ENCODE measurements at places on chromosomes 12 and 14.

DNA sequence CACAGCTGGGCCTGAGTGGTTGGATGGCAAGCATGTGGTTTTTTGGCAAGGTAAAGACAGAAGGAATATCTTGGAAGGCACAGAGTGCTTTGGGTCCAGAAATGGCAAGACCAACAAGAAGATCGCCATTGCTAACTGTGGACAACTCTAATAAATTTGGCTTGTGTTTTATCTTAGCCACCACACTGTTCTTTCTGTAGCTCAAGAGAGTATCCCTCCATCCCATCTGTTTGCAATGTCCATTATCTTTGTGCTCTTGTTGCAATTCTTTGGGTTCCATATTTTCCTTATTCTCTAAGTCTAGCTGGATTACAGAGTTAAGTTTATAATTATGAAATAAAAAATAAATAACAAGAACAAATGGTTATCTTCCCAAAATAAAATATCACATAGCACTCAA is 6.7 kb upstream of the DAAM1 start:
- DNase-seq, result no peak

DNA sequence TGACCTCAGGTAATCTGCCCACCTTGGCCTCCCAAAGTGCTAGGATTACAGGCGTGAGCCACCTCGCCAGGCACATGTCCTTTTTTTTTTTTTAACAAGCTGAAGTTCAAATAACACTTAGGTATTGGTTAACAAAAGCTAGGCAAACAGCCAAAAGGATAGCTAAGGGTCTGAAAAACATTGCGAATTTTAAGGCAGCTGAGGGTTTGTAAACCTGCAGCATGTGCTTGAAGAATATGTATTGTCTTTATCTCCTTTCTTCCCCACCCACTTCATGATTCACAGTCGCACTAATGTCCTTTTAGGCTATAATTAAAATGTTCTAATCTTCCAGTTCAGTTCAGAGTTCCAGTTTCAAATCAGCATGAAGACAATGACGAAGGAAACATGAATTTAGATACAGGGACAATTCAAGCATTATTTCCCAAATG is 30.1 kb upstream of the CERS5 start:
- no peak for DNase-seq

DNA sequence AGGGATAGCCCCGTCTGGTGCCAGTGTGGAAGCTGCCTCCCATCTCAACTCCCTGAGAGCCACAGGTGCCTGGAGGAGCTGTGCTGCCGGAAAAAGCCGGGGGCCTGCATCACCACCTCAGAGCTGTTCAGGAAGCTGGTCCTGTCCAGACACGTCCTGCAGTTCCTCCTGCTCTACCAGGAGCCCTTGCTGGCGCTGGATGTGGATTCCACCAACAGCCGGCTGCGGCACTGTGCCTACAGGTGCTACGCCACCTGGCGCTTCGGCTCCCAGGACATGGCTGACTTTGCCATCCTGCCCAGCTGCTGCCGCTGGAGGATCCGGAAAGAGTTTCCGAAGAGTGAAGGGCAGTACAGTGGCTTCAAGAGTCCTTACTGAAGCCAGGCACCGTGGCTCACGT is 25.5 kb upstream of the P2RX4 start:
- no peak for DNase-seq

- DNase-seq, result no peak
Observed at GRCh38 chr12:26564391-26564790, 268.6 kb downstream of the ITPR2 start.

- no peak for DNase-seq
Observed at GRCh38 chr14:51298895-51299294, 58.8 kb downstream of the TMX1 start.

GRCh38 chr12:86158956-86159355 is 97.2 kb downstream of the MGAT4C start:
- DNase-seq, result no peak

- DNase-seq, result no peak
Observed at GRCh38 chr14:21015312-21015711, 9.5 kb downstream of the NDRG2 start.

DNA sequence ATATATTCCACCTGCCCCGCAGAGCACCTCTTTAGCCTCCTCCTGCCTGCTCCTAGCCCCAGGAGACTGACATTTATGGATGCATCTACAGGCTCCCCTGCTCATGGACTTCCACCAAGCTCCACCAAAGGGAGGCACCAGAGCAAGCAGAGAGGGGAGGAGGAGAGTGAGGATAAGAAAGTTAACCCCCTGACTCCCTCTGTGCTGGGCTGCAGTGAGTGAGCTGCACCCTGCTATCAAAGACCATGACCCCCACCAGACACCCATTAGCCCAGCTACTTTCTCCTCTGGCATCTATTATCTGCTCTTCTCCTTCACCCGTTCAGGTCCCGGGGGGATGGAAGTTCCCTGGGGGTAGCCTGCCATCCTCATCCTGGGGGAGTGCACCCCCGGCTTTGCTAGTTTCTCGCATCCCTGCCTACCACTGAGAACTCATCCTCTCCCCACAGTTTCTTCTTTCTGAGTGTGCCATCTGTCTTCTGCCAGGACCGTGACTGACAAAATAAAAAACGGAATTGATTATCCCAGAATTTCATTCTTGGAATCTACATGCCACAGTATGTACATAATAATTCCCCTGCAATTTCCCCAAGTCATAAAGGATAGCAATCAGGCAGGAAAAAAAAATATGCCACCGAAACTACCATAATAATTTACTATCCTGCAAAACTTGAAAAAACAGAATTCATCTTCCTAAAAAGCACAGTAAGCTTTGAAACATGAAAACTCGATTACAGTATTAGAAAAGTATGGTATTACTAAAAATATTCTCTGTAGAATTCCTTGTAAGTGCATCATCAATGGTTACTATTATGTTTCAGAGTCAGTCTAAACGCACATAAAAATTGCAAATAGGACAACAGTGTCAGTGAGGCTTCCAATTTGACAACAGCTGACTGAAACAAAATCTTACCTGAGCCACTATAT is 45.2 kb downstream of the FOXN3 start:
- DNase-seq, result no peak

GRCh38 chr12:52398176-52398575 is 8.0 kb downstream of the KRT82 start:
- DNase-seq, result no peak

DNA sequence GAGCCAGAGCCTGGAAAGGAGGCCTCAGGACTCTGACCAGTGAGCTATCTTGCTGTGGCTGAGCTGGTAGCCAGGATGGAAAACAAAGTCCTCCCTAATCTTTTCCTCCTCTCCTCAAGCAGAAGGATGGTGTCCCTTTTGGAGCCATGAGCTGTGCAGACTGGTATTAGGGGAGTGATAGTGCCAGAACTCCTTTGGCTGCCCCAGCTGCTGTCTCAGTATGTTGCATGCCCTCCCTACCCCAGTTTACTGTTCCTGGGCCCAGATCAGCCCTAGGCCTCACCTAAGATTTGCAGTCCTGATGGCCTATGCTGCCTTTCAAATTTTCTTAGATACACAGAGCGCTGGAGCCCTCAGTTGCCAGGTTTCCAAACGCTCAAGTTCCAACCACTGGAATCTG is 150.3 kb upstream of the ALG10B start:
- no peak for DNase-seq

DNA sequence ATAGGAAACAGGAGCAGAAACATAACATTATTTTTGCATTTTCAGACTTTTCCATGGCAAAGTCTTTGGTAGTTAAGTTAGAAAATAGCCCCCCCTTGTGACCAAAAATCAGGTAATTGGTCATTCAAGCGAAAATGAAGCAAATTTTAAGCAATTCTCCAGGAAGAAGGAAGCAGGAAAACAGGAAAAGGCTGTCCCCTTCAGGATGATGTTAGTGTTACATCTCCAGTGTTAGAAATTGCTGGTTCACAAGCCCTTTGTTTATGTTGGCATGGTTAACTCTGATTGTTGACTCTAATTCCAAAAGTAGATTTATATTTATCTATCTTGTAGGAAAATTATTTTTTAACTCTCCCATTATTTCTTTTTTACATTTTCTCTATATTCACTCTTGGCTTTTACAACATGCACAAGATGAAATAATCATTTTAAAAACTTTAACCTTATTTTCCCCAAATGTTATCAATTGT is 18.8 kb upstream of the GAS2L3 start:
- no peak for DNase-seq

DNA sequence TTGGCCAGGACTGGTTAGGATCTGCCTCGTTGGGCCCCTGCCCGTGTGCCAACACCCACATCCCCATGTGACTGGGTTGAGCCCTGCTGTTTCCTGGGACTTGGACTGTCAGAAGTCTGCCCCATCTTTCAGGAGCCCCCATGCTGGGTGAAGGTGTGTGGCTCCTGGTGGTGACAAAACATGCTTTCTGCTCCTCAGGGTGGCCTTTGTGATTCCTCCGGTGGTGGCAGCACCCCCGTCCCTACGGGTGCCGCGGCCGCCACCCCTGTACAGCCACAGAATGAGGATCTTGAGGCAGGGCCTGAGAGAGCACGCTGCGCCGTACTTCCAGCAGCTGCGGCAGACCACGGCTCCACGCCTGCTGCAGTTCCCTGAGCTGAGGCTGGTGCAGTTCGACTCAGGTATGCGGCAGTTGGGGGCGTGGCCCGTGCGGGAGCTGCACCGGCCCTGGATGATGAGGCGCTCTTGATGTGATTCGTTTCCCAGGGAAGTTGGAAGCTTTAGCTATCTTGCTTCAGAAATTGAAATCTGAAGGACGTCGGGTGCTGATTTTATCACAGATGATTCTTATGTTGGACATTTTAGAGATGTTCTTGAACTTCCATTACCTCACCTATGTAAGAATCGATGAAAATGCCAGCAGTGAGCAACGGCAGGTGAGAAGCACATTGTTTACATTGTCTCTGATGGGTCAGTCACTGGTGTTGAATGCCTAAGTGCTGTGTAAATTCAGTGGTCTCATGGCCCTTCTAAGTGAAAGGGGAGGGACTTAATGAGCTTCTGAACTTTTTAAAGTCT is 80.0 kb downstream of the EP400 start:
- no peak for DNase-seq

- DNase-seq, result no peak
Observed at GRCh38 chr12:114735680-114736374, 51.9 kb upstream of the TBX3 start.

DNA sequence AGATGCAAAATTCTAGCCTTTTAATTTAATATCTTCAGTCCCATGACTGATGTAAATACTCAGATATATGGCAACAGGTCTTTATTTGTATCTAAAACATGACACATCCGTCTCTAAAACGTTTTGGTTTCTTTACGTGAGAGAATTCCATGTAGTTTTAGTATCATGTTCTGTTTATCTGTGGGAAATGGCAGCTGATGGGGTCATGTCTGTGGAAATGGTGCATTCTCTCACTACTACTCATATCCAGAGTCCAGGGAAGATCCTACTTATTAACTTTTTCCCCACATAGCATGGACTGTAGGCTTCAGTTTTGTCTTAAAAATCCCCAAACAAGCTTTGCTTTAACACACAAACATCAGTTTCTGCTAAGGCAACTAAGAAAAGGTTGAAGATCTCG is 53.8 kb downstream of the SPTLC2 start:
- no peak for DNase-seq

- no peak for DNase-seq
Observed at GRCh38 chr14:33357225-33358010, 418.7 kb downstream of the NPAS3 start.

DNA sequence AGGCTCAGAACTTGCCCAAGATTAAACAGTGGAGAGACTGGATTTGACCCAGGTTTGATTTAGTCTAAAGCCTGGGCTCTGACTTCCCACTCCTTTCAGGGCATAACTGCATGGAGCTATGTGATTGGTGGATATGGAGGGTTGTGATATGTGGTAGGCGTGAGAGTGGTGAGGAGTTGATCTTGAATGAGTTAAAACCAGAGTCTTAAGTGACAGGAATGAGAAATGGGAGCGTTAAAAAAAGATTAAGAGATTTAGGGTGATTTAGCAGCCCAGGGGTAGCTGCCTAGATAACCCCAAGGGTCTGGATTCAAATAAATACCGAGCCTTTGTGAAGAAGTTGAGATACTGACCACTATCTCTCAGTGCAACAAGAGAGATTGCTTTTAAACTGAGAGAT is 8.4 kb downstream of the SYNDIG1L start:
- DNase-seq, result no peak

DNA sequence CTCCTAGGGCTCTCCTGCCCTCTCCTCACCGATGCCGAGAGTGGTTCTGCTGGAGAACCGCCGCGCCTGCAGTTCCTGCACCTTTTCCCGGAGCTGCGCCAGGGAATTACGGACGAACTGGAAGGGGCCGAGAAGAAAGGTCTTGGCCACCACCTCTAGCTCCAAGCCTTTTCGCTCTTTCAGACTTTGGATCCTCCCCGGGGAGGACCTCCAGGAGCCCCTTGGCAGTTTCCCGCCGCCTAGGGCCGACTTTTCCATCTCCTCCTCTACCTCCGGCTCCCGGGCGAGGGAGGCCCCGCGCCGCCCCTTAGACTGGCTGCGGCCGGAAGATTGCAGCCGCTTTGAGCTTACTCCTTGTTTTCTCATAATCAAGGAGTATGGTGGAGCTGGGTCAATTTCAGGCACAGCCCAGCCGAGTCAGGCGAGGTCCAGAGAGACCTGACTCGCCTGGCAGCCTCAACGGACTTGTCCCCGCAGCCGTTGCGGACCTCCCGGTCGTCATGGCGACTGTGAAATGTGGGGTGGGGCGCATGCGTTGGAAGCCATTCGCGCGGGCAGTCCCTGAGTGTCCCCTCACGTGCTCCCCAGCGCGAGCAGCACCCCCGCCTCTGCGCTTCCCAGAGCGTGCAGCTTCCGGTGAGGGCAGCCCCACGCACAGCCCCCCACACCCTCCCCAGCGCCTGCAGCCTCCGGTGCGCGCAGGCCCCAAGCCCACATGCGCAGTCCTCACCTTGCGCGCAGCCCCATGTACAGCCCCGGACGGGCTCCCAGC is at the start of gene DPY19L2:
Gene DPY19L2 (minus strand): TSS at position 466 of the 772 bp plus-strand sequence. CDS start 100 bp downstream, at position 366.
- peak; percentile 32 for DNase-seq

GRCh38 chr12:55729819-55730818 is 1.3 kb upstream of the CD63 start:
- DNase-seq, result no peak

DNA sequence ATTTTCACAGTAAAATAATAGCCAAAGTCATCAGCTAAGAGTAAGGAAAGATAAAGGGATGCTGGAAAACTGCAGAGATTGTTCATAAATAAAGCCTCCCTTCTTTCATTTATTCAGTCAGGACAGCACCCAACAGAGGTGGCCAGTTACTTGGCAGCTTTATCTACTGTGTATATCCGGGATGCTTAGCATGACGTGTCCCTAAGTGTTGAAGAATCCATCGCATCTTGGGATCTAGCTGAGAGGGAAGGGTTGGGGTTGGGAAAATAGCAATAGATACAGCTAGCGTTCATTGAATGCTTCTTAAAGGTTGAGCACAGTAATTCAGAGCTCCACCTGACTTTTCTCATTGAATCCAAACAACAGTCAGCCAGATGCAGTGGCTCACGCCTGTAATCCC is 5.6 kb upstream of the ERBB3 start:
- DNase-seq, result no peak

DNA sequence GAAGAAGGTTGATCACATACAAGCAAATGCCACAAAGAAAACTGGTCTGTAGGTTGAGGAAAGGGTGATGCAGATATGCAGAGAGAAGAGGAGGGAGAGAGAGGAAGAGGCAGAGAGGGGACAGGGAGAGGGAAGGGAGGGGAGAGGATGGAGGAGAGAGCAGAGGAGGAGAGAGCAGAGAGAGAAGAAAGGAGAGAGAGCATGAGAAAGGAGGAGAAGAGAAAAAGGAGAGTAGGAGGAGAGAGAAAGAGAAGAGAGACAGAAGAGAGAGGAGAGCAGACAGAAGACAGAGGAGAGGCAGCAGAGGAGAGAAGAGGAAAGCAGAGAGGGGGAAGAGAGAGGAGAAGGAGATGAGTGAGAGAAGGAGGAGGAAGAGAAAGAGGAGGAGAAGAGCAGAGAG is 59.2 kb downstream of the STXBP6 start:
- no peak for DNase-seq
